ENCODE measurements at places on chromosomes 13 and 19.
A peak's percentile ranks its signal among the peaks of the same experiment; 100 is the strongest.

DNA sequence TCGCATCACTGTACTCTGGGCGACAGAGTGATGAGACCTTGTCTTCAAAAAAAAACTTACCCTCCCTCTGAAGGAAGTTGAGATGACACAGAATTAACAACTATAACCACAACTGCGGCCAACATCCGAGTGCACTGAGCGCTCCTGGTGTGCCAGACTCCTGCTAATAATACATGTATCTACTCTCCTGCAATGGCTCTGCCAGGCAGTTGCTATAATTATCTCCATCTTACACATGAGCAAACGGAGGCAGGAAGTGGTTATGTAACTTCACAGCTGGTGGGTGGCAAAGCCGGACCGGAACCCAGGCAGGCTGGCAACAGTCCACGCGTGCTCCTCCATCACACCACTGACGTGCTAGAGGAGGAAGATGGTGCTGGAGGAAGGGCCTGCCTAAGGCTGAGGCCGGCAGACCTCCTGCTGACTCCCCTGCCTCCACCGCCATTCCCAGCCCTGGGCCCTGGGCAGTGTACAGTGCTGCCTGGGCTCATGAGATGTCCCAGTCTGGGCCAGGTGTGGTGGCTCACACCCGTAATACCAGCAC is 12.6 kb downstream of the XRCC1 start:
- DNase-seq, result peak; percentile 92

- no peak for DNase-seq
Measured at GRCh38 chr19:52444506-52444905, 8.8 kb upstream of the ZNF578 start.

DNA sequence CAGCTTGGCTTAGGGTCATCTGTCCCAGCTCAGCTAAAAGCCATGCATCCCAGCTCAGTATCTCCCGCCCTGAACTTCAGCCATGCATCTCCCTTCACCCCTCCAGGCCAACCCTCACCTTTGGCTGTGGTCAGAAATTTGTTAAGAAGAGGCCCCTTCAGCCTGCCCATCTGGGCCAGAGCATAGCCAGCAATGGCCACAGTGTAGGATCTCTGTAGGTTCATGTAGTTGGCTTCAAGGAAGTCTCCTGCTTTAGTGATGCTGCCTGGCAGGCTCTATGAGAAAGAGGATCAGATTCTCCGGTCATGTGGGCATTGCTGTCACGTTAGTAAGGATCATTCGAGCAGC is 16.6 kb upstream of the TNFSF14 start:
- no peak for DNase-seq

DNA sequence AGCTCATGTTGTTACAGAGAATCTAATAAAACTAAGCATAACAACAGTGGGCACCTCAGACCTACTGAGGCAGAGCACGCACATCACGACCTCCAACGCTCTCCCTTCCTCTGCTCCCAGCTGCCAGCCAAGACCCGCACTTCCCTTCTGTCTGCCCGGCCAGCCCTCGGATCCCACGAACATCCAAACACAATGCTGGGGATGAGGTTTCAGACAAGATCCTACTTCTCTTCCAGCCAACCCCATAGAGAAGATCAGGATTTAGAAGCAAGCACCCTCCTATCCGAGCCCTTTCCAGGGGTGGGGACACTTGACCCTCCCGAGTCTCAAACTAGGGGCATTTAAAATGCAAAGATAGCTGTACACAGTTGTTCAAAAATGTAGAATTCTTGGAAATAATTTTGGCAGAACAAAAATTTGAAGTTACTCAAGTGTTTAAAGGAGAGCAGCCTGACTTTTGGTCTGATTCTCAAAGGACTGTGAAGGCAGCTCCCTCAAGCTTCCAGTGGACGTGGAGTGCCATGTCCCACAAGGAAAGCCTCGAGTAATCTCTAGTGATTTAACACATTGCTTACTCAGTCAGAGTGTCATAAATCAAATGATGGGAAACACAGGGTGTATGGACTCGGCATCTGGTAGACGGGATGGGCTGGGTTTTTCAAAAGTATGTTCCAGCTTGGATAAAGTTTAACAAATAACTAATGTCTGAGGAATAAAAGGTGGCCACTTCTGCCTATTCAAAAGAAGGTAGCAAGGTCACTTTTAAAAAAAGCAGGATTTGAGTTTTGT is 32.8 kb downstream of the ANKRD10 start:
- no peak for DNase-seq

- peak; percentile 63 for DNase-seq
Measured at GRCh38 chr19:1025960-1026782, at the start of gene CNN2. CNN2 (plus strand) TSS chr19:1026608; CDS start chr19:1026662, 54 bp downstream.

DNA sequence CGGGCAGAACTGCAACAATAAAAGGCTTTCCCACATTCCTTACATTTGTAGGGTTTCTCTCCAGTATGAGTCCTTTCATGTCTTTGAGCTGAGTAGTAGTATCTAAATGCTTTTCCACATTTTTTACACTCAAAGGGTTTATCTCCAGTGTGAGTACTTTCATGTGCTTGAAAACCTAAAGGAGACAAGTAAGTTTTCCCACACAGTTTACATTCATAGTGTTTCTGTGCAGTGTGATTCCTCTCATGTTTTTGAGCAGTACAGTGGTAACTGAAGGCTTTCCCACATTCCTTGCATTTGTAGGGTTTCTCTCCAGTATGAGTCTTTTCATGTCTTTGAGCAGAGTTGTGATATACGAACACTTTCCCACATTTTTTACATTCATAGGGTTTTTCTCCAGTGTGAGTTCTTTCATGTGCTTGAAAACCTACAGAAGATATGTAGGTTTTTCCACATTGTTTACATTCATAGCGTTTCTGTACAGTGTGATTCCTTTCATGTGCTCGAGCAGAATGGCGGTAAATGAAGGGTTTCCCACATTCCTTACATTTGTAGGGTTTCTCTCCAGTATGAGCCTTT is 47.0 kb downstream of the ZNF44 start:
- no peak for DNase-seq

DNA sequence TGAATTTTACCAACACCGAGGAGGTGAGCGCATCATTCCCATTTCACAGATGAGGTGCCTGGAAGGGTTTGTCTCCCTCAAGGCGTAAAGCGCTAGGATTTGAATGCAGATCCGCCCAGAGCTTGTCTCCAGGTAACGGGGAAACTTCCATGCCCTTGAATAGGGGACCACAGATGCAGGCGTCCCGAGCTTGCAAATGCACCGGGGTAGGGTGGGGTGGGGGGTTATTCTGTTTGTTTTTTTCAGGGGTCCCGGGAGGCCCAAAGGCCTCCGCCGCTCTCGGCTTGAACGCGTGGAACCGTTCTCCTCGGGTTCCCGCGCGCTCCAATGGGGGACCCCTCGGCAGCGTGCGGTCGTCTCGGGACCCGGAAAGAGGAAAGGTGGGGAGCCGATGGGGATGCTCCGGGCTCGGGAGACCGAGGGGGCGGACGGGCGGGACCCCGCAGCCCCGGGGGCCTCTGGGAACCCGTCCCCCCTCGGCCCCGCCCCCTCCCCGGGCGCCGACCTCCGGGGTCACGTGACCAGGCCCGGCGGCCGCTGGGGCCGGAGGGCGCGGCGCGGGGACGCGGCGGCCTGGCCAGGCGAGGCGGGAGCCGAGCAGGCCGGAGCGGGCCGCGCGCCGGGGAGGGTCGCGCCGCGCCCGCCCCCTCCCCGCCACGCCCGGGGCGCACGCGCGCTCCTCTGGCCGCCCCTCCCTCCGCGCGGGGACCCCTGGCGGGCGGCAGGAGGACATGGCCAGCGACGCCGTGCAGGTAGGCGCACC is at the start of gene PKN1:
Gene PKN1, plus strand, starts transcription at position 516 of the 763 bp plus-strand sequence. Its CDS starts 216 bp downstream, at position 732.
- peak; percentile 44 for DNase-seq

GRCh38 chr13:30496147-30496546 is 30.4 kb upstream of the HMGB1 start:
- DNase-seq, result no peak

DNA sequence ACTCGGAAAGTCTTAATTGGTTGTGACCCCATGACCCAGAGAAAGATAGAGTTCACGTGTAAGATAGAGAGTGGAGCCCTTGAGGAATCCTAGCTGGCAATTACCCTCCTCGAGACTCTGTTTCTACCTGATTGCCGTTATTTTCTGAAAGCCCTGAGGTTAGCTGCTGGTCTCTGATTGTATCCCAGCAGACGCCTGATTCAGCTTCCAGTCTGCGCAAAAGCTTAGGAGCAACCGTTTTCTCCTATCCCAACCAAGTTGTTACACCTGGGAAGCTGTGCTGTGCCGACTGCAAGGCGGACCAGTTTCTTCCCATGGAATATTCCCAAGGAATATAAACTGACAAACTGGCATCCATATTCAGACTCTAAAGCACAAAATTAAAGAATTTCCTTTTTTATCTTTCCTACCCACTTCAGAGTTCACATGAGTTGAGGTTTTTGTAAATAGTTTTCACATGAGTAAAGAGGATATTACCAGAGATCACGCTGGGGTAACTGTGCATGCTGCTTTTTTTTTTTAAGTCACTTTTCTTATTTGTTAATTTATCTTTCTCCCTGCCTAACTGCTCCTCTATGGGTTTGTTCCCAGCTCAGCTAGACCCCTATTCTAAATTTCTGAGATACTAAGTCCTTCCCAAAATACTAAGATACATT is 1.5 kb upstream of the TRPC4 start:
- DNase-seq, result no peak

GRCh38 chr19:29875931-29876330 is 64.1 kb downstream of the CCNE1 start:
- no peak for DNase-seq

DNA sequence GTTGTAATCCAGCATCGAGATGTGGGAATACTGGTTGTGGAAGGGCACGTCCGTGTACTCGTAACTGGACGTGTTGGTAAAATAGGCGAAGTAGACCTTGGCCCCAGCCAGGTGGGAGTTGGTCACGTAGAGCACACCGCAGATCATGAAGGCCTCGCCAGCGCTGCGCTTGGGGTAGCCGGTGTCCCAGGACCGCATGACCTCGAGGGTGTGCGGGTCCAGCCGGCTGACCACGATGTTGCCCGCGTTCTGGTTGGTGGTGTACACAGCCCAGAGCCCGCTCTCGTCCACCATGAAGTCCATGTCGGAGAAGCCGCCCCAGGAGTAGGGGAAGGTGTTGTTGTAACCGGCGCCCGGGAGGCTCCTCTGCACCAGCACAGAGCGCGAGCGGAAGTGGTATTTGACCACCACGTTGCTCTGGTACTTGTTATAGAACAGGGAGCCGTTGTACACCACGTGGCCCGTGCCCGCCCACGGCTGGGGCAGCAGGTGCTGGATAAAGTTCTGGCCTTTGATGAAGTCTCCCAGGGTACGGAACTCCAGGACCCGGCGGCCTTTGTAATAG is 19.2 kb downstream of the PIN1 start:
- no peak for DNase-seq

- no peak for DNase-seq
Measured at GRCh38 chr19:48085904-48086864, 24.4 kb downstream of the PLA2G4C start.

GRCh38 chr19:32317086-32317485 is 28.3 kb upstream of the ZNF507 start:
- DNase-seq, result no peak

DNA sequence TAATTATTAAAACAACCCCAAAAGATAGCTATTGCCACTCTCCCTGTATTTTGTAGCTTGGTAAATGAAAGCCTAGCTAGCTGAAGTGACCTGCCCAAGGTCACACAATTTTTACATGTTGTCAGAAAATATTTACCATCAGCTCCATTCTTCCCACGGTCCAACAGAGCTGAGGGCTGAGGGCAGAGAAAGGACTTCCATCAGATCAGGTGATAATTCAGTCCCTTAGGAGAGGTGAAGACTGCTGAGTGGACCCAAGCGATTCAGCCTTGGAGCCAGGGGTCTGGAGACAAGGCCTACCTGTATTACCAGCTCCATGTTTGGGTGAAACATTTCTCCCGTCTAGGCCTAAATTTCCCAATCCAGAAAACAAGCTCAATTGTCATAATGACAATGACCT is 149.5 kb upstream of the TSHZ3 start:
- no peak for DNase-seq

GRCh38 chr13:23674795-23675640 is 104.8 kb downstream of the TNFRSF19 start:
- DNase-seq, result no peak

GRCh38 chr13:30565658-30566057 is 52.1 kb upstream of the USPL1 start:
- no peak for DNase-seq

- no peak for DNase-seq
Measured at GRCh38 chr13:98014766-98015165, 61.3 kb downstream of the IPO5 start.

- DNase-seq, result peak; percentile 71
Measured at GRCh38 chr19:1862424-1863327, 703 bp downstream of the KLF16 start.

DNA sequence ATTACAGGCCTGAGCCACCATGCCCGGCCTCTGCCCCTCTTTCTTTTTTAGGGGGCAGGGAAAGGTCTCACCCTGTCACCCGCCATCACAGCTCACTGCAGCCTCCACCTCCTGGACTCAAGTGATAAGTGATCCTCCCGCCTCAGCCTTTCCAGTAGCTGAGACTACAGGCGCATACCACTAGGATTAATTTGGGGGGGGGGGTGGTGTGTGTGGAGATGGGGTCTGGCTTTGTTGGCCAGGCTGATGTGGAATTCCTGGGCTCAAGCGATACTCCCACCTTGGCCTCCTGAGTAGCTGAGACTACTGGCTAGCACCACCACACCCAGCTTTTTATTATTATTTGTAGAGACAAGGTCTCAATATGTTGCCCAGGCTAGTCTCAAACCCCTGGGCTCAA is 4.2 kb downstream of the APOE start:
- DNase-seq, result no peak

- peak; percentile 38 for DNase-seq
Measured at GRCh38 chr13:24272452-24273161, 36.8 kb upstream of the C1QTNF9 start.

- no peak for DNase-seq
Measured at GRCh38 chr13:32048816-32049215, 17.2 kb downstream of the FRY start.

GRCh38 chr13:98110749-98111148 is 32.1 kb upstream of the FARP1 start:
- DNase-seq, result no peak

- no peak for DNase-seq
Measured at GRCh38 chr13:49112782-49113525, 107.2 kb upstream of the MLNR start.

- no peak for DNase-seq
Measured at GRCh38 chr19:5455367-5456129, at the start of gene ZNRF4. ZNRF4 (plus strand) TSS chr19:5455417; CDS start chr19:5455492, 75 bp downstream.

DNA sequence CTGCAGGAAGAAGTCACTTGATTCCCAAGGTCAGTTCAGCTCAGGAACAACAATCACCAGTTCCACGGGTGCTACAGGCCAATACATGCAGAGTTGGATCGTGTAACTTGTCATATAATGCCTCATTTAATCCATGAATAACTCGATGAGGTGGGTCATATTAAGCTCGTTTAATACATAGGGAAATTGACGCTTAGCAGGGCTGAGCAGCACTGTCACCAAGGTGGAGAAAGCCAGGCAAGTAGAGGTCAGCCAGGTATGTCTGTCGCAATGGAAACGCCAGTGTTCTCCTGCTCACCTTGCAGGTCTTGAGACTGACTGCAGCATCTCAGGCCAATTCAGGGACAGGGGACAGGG is 52.3 kb downstream of the CCDC70 start:
- DNase-seq, result no peak

All from CD4-positive, alpha-beta T cell treated with Interleukin-21 for 1 hour (primary cell).